ENCODE measurements at places on chromosomes 1 and 21.

- no peak for DNase-seq
Measured at GRCh38 chr1:30508611-30509010, 214.8 kb downstream of the MATN1 start.

DNA sequence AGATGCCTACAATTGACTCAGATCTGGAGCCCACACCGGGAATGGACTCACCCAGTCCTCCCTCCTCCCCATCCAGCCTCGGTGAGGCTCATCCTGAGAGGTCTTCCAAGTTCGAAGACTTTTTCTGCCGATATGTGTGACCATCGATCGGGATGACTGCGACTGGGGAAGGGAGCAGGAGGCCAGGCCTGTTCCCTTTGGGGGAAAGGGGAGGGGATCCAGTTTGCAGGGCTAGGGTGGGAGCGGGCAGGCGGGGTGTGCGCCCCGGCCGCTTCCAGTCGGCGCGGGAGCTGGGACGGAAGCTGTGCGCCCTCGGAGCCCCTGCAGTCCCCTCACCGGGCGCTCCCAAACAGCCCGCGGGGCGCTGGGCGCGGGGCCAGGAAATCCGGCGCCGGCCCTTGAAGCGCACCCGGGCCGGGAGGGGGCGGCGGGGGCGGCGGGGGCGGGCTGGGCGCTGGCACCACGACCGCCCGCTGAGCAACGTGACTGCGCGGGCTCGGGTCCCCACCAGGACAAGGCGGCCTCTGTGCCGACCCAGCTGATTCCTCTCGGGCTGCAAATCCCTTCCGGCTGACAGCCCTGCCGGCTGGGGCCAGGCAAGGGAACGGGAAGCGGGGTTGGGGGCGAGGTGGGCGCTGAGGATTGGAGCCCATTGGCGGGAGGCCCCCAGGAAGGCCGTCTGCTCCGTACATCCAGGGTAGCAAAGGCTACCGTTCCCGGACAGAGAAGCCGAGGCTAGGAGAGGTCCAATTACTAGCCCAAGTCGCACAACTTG is 103.9 kb downstream of the EBNA1BP2 start:
- DNase-seq = no peak

DNA sequence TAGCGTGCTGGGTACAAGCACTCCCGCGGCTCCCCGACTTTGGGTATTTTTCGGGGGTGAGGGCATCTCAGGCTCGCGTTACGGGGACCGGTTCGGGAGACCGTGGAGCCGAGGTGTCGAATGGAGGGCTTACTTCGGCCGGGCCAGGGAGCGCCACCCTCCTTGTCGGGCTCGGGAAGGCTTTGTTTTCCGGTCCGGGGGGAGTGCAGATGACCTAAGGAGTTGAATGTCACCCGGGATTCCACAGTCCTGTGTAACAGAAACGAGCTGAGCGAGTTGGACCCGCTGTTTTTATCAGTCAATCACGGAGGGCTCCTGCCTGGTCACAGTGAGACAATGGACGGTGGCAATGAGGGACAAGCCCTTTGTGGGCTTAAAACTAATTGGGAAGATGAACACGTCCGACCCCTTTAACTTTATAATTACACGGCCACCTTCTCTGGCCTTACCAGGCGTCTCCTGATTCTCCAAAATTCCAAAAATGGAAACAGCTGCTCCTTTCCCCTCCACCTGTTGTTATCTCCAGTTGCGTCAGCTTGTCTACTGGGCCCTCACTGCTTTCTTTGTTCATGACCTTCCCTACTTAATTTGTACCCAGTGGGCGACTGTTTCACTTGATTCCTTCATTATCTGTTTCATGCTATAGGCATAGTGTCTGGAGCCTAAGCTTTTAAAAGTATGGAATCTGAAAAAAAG is 929 bp upstream of the TRIM45 start:
- DNase-seq = no peak

DNA sequence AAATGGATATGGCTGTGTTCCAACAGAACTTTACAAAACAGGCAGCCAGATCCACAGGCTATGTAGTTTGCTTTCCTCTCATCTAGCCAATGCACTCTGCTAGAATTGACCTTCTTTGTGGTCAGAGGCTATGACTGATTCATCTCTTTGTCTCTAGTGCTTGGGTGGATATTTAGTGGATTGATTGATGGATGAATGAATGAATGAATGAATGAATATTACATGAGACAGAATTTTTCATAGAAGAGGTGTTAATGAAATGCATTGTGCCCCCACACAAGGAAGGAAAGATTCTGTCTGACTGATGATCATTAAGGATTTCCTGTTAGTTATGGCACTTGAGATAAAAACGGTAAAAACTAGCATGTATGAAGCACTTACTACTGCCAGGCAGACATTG is 50.5 kb upstream of the ZYG11A start:
- no peak for DNase-seq

DNA sequence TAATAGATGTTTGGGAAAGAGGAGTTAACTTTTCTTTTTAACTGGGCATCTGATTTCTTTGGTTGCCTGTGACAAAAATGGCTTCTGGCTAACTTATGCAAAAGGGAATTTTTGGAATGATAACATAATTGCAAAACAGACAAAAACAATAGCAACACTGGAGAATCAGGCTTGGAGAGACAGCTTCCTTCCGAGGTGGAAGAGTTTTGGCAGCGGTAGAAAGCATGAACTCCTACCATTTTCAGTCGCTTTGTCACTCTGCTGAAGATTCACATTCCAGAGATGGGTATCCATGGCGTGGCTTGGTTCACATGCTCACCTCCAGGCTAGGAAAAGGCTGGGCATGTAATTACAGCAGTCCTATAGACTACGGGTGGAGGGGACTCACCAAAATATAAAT is 17.2 kb upstream of the FGGY start:
- DNase-seq = no peak

DNA sequence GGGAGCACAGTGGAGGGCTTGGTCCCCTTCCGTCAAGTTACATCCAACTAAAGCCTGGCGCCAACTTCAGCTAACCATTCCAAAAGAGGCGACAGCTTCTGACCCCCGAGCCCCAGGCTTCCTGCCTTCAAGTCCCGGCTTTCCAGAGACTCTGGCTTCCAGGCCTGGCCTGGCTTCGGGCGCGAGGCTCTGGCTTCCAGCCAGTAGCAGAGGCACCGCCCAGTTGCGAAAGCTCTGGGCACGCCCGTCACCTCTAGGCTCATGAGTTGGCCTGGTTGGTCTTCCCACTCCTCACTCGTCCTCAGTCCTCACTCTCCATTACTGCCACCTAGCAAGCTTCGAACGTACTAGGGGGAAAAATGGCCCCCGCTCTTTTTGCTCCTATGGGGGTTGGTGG is 30.0 kb upstream of the C1orf185 start:
- DNase-seq = no peak

DNA sequence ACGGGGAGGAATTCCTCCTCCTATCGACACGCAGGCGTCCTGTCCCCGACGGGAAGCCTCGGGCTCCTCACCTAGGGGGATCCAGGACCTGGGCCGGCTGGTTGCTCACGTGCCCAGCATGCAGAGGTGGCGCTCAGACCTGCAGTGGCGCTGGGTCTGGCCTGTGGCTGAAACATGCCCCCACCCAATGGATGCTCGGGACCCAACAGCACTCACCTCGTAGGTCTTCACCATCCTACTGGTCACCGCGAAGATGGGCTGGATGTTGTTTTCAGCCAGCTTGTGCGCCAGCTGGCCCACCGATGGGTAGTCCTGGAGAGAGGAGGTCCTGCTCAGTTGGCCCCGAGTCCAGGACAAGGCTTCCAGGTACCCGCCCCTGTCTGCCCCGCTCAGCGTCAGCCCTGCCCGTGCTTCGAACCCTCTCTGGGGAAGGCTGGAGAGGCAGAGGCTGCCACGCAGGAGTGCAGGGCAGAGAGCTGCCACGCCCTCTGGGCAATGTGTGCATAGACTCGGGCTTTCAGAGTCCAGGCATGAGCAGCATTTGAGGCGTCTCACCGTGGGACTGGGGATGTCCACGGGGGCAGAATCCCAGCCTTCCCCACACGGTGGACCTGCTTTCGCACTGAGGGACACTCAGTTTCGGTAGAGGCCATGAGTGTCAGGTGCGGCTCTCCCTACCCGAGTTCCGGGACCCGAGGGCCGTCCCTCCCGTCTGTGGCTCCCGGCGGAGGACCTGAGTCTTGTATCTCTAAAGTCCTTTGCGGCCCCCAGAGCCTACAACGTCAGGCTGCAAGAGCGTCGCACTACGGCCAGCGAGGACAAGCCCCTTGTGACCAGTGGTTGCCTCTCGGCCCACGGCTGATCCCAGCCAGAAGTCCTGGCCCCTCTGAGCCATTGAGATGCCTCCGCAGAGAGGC is 21.6 kb downstream of the ITGB2 start:
- DNase-seq = no peak
